ENCODE measurements at places on chromosomes 3 and 15. TPM values are rescaled to one million over a fixed set of nuclear protein-coding genes. Genes with fewer than 3 reads are reported as not detected.
A peak's percentile ranks its signal among the peaks of the same experiment; 100 is the strongest.

GRCh38 chr3:143287403-143287802 lies 167.8 kb downstream of the CHST2 start:
- H3K27me3 ChIP-seq = no peaks in the 10 kb centered on the region
- no peaks in the 10 kb centered on the region for H3K4me1 ChIP-seq
- no peak overlapping the region for H3K4me3 ChIP-seq
- no peak for DNase-seq
- no peaks in the 10 kb centered on the region for H3K36me3 ChIP-seq

The ARHGEF26 gene
- 17.1 TPM for total RNA-seq

DNA sequence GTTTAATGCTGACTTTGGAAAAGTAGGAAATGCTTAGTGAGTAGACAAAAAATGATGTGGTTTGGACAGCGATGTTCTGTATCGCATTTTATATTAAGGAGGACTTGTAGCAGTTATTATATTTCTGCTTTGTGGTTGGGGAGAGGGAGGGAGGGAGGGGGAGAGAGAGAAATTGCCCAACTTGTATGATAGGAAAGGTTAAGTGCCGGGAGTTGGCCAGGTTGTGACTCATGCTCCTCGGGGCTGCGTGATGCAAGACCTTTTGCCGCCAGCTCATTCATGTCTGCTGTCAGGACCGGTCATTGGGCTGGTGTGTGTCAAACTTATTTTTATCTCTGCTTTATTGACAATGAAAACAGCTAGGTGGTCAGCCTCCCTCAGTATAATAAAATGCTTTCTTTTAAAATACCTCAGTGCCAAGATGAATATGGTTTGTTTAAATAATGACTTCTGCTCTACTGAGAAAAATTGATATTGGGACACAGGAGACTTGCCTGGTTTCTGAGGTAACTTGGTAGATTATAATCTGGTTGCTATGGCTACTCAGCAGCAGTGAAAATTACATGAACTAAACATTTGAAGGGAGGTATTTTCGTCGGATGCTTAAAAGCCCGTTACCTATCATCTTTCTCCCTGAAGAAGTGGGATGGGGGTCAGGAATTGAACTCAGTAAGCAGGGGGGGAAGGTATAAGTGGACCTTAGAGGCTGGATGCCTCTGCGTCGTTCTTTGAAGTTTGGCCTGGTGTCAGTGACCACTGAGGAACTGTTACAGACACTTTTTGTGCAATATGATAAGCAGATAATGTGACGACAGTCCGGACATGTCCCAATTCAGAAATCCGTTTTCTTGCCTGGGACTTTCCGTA lies 90.7 kb downstream of the FNDC3B start:
- H3K4me3 ChIP-seq = no peak overlapping the region
- no peaks in the 10 kb centered on the region for H3K36me3 ChIP-seq
- DNase-seq = peak; percentile 92
- no peaks in the 10 kb centered on the region for H3K27me3 ChIP-seq
- H3K4me1 ChIP-seq = peaks cover 53% of the 10 kb centered on the region

- H3K27me3 ChIP-seq = no peaks in the 10 kb centered on the region
- no peak overlapping the region for H3K27ac ChIP-seq
- no peak for DNase-seq
- H3K4me1 ChIP-seq = no peaks in the 10 kb centered on the region
- no peaks in the 10 kb centered on the region for H3K36me3 ChIP-seq
Observed at GRCh38 chr3:99473321-99473751, 165.1 kb upstream of the COL8A1 start.

The PARP14 gene
- total RNA-seq = 27.7 TPM

Data from hepatocyte (in vitro differentiated cells).